ENCODE measurements at places on chromosomes 1 and 21. TPM values are rescaled to one million over a fixed set of nuclear protein-coding genes. Genes with fewer than 3 reads are reported as not detected.

Gene KLF17
- 1.4 TPM for total RNA-seq

Gene ADGRL4
- 0.65 TPM for total RNA-seq

Gene OLIG2
- not detected for total RNA-seq

Gene SLC1A7
- total RNA-seq: under 0.01 TPM

Gene OPTC
- total RNA-seq: not detected

Gene OR2T4
- total RNA-seq: not detected

Gene TSPEAR
- not detected for total RNA-seq

Gene PSMA5
- 53.7 TPM for total RNA-seq

Gene CRNN
- not detected for total RNA-seq

Gene PARS2
- 5.7 TPM for total RNA-seq

Gene DAP3
- total RNA-seq: 86.6 TPM

Gene RCSD1
- 0.26 TPM for total RNA-seq

Gene GNAT2
- total RNA-seq: 0.22 TPM

Gene ID3
- 311 TPM for total RNA-seq

Gene LRRC8D
- total RNA-seq: 24.8 TPM

Gene KRTAP10-6
- total RNA-seq: not detected

Gene LCE4A
- not detected for total RNA-seq

Gene FABP3
- total RNA-seq: 32.3 TPM

Gene RALGPS2
- 55.4 TPM for total RNA-seq

Measured in articular chondrocyte of knee joint (primary cell).